NCI-H187 (cell line): ENCODE measurements at places on chromosomes 3 and 15.

DNA sequence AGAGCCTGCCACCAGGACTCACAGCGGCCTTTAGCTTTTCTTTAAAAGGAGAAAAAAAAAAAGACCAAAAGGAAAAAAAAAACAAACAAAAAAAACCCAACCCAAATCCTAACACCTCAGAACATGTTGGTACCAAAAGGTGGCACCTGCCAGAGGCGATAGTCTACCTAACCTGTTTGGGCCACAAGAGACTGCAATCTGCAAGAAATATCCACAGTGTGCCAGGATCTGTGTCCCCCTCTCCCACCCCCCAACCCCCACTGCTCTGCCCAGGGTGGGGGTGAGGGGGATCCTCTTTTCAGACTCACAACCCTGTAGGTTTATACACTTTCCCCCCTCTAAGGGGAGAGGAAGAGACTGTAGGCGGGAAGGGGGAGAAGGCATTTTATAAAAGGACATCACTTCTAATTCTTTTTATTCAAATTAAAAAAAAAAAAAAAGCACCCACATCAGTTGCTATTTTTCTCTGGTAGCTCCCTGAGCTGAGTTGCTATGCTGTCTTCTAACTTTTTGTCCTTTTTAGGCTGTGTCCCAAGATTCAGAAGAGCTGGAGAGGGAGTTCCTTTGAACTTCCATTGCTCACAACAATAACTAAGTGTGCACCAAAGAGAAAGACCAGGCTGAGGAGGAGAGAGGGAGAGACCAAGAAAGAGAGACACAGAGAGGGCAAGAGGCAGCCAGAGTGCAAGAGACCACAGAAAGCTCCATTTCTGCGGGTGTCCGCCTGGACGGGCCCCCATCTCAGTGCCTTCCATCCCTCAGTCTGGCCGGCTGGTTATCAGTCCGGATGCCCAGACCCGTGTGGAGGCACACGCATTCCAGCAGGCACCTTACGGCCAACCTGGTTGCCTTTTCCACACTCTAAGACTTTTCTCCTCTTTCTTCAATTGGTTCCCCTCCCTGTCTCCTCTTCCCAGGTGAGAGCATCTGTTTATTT is 48.9 kb downstream of the TLE3 start:
- DNase-seq = no peak

GRCh38 chr3:123054931-123055330 is 11.9 kb upstream of the PDIA5 start:
- no peak for DNase-seq

DNA sequence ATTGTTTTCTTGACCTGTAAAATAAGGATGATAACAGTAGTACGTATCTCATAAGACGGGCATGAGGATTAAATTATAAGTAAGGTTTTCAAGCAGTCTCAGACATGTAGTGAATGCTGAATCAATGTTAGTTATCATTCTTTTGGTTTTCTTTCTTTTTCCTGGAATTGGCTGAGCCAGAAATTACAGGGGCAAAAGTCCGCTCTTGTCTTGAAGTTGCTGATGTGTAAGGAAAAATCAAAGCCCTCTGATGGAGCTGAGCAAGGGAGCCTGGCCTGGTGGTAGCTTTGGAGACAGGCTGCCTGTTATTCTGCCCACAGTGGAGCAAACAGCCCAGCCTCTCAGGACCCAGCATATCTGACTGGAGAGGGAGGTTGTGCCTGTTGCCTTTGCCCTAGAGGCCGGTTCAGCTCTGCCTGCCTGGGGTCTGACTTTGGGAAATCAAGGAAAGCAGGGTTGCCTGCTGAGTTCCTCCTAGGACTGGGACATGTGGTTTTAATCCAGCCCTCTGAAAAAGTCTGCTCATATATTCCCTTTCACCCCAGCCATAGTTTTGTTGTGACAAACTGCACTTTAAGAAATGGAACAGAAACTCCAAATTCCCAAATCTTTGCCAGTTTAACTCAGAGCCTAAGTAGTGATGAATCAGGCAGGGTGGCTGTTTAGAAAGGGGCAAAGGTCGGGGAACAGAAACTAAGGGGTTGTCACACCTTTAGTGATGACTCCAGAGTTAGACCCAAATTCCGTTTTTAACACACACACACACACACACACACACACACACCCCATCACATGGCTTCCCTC is 40.1 kb downstream of the GASK1A start:
- DNase-seq = no peak

- DNase-seq = no peak
These were observed 46.1 kb upstream of the TMEM158 start for GRCh38 chr3:45272032-45272810.

- no peak for DNase-seq
These were observed 1.6 kb downstream of the RPP25 start for GRCh38 chr15:74955017-74955416.

DNA sequence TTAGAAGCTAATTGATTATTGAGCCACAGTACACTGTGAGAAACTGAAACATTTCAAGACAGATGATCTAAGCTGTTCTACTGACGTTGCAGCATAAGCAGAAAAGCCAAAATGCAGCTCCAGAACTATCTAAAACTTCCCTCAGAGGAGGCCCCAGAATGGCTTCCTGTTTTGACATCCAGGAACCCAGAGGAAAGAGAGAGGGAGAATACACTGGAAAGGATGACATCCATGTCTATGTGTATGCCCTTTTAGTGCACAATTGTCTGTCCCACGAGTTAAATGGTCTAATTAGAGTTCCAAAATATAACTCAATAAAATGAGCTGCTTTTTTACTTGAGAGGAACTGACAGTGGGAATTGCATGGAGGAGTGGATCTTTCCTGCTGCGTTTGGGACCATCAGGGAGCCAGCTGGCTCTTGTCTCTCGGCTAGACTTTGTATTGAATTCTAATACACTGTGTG is 688.1 kb downstream of the ZNF385D start:
- DNase-seq = no peak

GRCh38 chr3:177792311-177793030 is 595.2 kb upstream of the TBL1XR1 start:
- DNase-seq = no peak

GRCh38 chr3:114587986-114588385 is 294.2 kb downstream of the TIGIT start:
- DNase-seq = no peak
